ENCODE measurements at places on chromosomes 5 and 9.

- DNase-seq = no peak
Measured at GRCh38 chr5:142861011-142861410, 90.8 kb downstream of the ARHGAP26 start.

DNA sequence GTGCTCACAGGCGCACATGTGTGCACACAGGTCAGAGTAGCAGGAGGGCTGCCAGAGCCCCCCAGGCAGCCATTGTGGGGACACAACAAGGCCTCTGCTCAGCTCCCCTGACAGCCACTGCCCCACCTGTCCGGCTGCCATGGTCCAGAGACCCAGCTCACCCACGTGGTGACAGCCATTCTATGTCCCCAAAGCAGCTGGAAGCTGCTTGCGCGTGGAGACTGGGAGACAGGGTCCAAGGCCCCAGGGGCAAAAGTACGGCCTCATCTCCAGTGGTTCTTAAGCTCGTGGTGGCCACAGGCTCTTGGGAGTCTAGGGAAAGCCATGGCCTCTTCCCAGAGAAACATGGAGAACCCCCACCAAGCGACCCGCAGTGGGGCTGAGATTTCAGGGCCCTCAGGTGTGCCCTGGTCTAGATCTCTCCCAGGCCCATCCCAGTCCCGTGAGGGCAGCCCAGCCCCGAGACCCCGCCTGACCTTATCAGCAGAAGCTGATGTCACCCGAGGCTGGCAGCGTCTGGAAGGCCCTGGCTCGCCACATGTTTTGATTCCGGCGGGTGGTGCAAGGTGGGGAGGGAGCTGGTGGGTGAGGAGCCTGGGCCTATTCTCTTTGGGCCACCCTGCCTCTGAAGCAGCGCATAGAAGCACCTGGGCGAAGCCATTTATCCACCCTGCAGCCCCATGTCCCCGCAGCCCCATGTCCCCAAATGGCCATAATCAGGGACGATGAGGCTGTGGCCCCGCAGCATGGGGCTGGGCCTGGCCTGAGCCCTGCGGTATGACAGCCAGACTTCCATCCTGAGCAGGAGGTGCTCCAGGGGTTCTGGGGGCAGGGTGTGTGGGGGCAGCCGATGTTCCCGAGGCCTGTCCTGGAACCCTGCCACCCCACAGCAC, 31.7 kb downstream of the GLT6D1 start:
- DNase-seq = no peak

DNA sequence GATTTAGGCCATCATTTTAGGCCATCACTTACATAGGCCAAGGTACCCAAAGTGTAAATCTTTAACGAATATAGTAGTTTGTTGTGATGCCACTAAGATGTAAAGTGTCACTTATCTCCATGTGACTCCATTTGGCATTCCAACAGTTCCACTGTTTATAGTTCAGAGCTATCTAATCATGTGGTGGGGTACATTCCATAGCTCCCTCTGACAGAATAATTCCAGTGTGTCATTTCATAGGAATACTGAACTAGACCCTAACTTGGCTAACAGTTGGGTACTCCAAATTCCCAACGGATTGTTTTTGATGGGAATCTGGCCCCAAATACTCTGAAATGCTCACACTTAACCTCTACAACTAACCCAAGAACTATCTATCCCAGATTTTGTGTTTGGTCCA, 76.7 kb upstream of the FST start:
- no peak for DNase-seq

DNA sequence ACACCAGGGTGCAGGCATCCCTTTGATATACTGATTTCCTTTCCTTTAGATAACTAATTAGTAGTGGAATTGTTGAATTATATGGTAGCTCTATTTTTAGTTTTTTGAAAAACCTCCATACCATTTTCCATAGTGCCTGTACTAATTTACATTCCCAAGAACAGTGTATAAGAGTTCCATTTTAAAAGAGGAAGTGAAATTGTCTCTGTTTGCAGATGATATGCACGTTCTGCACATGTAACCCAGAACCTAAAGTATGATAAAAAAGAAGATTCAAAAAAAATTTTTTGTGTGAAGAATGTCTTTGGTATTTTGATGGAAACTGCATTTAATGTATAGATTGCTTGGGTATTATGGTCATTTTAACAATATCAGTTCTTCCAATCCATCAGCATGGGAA, 424.0 kb upstream of the CCNH start:
- no peak for DNase-seq

DNA sequence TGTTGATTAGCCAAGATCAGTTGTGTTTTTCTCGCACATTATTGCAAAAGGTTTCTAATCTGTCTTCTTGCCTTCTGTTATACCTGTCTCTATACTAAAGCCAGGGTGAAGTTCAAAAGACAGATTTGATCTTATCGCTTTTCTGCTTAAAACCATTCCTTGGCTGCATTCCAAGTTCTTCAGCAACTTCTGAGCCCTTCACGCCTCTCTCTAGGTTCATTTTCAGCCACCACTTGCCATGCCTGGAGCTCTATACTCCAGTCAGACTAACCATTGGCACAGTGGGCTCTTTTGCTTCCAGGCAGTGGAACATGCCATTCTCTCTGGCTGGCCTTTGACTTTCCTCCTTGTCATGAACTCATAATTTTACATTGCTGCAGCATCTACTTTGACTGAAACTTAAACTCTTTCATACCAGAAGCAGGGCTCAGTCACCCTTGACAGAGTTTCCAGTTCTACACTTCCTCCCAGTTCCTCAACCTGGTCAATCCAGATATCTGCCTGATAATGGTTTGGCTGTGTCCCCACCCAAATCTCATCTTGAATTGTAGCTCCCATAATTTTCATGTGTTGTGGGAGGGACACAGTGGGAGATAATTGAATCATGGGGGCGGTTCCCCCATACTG, 114.4 kb downstream of the SLC12A2 start:
- DNase-seq = no peak

GRCh38 chr5:143456952-143457547, 53.6 kb upstream of the NR3C1 start:
- no peak for DNase-seq

GRCh38 chr5:40029711-40030495, 605.1 kb upstream of the DAB2 start:
- no peak for DNase-seq
